Stimulated activated memory B cell treated with anti-CD40 and anti-IgM and Interleukin-4, amounts not matched to agents 10 μg/mL and 1 μg/mL and 100 μg/mL, for 72 hours (primary cell): ENCODE measurements at places on chromosomes 12 and 14.
A peak's percentile ranks its signal among the peaks of the same experiment; 100 is the strongest.

DNA sequence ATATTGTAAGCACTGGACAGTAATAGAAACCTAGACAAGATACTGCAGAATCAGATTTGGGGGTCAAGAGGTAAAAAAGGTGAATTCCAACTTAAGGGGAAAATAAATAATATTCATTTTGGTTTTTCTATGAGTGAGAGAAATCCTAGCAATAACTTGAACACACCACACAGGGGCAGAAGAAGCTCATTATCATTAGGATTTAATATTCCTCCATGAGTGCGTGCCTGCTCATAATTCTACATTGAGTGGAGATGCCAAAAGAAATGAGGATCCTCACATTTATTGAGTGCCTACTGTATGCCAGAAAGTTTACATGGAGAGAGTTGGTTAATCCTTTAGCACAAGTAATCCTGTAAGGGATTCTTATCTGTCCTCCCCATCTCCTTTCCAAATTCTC, 40.5 kb upstream of the C14orf132 start:
- ATAC-seq: no peak

- ATAC-seq: no peak
These were observed 117.4 kb downstream of the GCH1 start for GRCh38 chr14:54785136-54785777.

DNA sequence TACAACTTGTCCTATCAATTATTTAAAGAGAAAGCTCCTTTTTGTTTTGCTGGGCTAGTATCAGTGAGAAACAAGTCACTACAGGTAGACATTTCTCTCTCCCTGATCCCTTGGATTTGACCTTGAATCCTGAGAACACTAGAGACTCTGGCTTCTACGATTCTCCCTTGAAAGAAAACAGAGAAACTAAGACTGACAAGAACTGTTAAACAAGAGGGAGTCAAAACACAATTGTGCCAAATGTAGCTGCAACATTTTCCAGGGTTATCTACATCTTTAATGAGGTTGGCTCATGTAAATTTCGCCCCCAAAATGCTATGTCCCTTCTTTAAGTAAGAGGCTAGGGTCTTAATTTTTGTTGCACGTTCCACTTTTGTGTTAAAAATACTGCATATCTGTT, 62.4 kb downstream of the SLC38A1 start:
- no peak for ATAC-seq

- peak; percentile 79 for ATAC-seq
These were observed 185.6 kb upstream of the C14orf180 start for GRCh38 chr14:104393898-104394381.

GRCh38 chr12:132866251-132866828, 21.1 kb downstream of the CHFR start:
- no peak for ATAC-seq

GRCh38 chr14:23348297-23348655, 4.4 kb downstream of the SLC22A17 start:
- ATAC-seq: no peak

GRCh38 chr14:77007183-77007974, 21.1 kb downstream of the IRF2BPL start:
- no peak for ATAC-seq

- ATAC-seq: no peak
These were observed 501.2 kb downstream of the PCNX1 start for GRCh38 chr14:71408362-71409030.

DNA sequence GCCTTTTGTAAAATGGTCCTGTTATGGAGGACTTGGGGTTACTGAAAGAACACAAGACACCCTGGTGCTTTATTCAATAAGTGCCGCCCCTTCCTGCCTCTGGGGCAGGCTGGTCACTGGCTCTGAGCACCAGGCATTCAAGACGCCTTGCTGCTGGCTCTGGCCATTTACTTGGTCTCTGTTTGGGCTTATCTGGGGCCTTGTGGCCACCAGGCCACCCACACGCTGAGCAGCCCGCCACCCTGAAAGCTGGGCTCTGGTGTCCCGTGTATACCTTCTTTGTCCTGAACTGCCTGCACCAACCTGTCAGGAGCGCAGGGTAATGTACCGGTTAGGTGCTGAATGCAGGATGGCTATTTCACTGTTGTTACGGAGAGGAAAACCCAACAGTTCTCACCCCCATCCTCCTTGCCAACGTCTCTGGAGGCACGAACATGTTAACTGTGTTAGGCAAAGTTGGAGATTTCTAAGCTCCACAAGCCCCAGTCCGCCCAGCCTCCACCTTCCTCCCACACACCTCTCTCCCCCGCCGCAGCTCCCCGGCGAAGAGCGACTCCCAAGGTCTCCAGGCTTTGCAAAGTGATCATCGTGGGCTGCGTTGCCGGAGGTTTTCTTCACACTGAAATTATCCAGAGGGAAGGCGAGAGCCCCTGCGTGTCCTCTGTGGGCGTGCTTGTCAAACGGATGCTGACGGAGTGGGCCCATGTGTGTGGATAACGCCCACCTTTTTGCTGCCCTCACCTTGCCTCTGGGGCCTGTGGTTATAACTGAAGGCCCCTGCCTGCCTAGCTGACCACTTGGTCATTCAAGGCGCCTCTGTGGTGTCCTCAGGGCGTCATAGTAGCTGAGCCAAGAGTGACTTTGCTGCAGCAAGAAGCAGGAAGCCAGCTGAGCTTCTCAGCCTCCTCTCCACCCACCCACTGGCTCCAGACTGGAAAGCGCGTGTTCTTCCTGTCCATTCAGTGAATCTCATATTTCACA, 18.8 kb upstream of the BEGAIN start:
- no peak for ATAC-seq

- peak; percentile 63 for ATAC-seq
These were observed 589.3 kb upstream of the TMEM132C start for GRCh38 chr12:127677537-127678131.

DNA sequence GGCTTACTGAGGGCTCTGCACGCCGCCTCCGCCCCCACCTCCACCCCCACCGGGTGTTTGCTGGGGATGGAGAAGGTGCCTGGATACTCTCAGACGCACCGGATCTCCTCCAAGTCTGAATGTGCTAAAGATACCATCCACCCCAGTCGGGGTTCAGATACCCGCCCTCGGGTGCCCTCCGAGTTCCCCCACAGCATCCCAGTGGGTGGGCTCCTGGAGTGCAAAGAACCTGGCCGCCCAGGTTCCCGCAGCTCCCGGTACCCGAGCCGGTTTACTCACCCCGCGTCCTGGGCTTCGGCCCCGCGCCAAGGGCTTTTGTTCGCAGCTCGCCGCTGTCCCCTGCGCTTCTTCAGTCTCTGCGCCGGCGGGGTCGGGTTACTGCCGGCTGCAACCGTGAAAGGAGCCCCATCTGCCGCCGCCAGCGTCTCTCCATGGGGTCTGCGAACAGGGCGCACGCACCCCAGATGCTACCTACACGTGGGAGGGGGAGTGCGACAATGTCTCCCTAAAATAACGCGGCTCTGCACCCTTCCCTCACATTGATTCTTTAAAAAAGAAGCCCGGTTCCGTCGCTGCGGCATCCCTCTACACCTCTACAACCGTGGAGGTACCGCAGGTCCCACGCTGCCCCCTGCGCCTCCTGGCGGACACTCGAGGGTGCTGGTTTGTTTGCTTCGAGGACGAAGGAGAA, at the start of gene CCDC177:
CCDC177 (minus strand) TSS at position 609 of the 691 bp plus-strand sequence. CDS start 1,249 bp downstream, outside the sequence.
- peak; percentile 84 for ATAC-seq

- ATAC-seq: peak; percentile 72
These were observed 160.2 kb upstream of the LMNTD1 start for GRCh38 chr12:25713264-25713663.

GRCh38 chr12:124686370-124687173, 119.2 kb upstream of the NCOR2 start:
- no peak for ATAC-seq

- ATAC-seq: no peak
These were observed 430.5 kb downstream of the DPF3 start for GRCh38 chr14:72463291-72463866.

- ATAC-seq: no peak
These were observed 52.0 kb upstream of the SOCS2 start for GRCh38 chr12:93520454-93520853.

- ATAC-seq: no peak
These were observed 160.5 kb downstream of the BTG1 start for GRCh38 chr12:91985002-91985787.

DNA sequence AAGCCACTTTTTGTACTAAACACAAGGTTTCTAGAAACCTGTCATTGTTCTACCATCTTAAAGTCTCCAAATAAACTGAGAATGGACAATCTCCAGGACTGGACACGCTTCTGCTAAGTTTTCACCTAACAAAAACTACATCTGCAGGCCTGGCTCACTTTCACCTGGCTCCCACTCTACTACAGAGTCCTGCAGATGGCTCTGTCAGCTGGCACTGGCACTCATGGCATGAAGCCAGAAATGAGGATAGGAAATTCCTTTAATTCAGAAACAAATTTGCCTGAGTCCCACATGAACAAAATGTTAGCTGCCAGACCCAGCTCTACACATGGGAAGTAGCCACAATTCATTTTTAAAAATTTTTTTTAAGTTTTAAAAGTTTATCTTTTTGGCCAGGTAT, 42.1 kb downstream of the STXBP6 start:
- ATAC-seq: no peak

DNA sequence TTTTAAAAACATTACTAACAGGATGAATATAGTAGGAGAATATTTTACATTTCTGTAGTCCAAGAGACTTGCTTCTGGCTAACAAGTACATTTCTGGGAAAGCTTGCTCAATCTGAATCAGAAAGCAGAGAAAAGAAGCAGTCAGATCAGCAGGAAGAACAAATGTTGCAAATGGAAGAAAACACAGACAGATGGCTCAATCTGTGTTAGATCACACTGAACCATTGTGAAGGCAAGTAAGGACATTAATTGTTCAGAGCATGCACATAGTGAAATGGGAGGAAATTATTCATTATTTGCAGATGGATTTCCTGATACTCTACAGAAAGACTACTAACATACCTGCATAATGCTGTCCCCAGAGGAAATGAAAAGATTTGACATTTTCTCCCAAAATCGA, 65.2 kb upstream of the CNOT2 start:
- no peak for ATAC-seq

GRCh38 chr12:49200919-49201594, 12.2 kb upstream of the TUBA1A start:
- ATAC-seq: peak; percentile 78

DNA sequence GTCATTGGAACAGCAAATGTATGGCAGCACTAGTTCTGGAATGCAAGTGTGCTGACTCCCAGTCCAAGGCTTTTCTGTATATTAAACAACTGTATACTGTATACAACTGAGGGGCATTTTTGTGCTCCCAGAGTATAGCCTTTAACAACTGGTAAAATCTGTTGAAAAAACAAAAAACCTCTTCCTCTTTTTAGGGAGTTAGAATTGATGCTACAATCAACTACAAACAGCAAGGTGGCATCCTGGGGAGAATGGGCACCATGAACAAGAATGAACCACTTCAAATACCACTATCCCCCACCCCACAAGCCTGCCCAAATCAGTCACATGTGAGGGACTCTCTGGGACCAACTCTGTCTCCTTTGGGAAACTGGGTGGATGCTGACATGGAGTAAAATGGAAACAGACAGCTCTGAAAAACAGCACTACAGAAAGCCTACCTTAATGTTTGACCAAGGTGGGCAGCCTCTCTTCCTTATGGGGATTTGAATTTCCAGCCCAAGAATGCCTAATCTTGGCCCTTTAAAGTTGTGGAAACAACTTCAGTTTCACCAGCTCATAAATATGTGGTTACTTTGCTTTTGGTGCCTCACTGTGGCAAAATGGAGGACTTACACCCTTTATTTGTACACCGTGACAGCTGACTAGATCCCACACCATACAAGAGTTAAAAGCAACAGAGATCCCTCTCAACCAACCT, 7.5 kb downstream of the VTI1B start:
- ATAC-seq: peak; percentile 73

- no peak for ATAC-seq
These were observed 62.9 kb downstream of the DPF3 start for GRCh38 chr14:72830786-72831594.

DNA sequence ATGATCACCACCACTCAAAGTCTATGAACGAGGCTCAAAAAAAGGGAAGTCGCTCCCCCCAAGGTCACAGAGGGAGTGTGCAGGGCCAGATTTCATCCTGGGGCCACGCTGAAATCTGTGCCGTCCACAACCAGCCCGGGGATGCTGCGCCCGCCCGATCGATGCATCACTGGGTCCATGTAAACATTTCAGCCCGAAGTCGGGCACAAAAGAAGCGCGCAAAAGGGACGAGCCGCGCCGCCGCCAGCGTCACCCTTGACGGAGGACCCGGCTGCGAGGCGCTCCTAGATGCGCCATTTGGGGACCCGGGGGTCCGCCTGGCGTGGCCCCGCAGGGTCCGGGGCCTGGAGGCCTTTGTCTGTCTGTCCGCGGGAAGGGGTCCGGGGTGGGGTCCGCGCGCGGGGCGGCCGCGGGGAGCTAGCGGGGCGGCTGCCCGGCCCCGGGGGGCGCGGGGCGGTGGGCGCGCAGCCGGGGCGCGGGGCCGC, 503 bp downstream of the FBXO21 start:
- peak; percentile 71 for ATAC-seq

- ATAC-seq: no peak
These were observed 30.6 kb upstream of the TRHDE start for GRCh38 chr12:72241552-72241951.
